ENCODE measurements at places on chromosomes 2 and 18. TPM values are rescaled to one million over a fixed set of nuclear protein-coding genes. Genes with fewer than 3 reads are reported as not detected.

Gene MFSD2B
- total RNA-seq = not detected

Gene CCDC141
- total RNA-seq = 2.6 TPM

Gene ATP6V1C2
- total RNA-seq = not detected

Gene OSBPL1A
- total RNA-seq = 0.93 TPM

Gene EFHD1
- total RNA-seq = 2.7 TPM

Gene STRADB
- total RNA-seq = 19.2 TPM

Gene MEP1B
- 0.13 TPM for total RNA-seq
